Breast epithelium (tissue), 4 donors: ENCODE measurements at places on chromosomes 12 and 14. TPM values are rescaled to one million over a fixed set of nuclear protein-coding genes. Genes with fewer than 3 reads are reported as not detected.

DNA sequence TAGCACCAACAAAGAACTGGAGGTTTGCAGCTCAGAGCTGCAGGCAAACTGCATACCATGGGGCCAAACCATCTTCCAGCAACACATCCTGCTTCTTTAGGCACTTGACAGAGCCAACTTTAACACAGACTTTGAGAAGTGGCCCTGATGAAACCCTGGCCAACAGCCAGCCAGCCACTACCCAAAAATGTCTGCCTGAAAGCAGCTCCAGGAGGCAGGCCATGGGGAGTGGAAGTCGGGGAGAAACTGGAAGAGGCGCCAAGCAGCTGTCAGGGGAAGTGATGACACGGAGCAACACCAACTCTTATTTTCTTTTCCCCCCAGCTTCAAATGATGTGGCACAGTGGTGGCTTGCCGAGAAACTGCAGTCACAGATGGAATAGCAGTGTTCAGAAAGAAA, 110.9 kb upstream of the PLXNC1 start:
- H3K4me1 ChIP-seq, result no peaks in the 10 kb centered on the region
- no peak overlapping the region for H3K4me3 ChIP-seq
- DNase-seq, result no peak
- no peak overlapping the region for H3K27ac ChIP-seq
- H3K27me3 ChIP-seq, result no peaks in the 10 kb centered on the region

- H3K27me3 ChIP-seq, result peaks cover 3% of the 10 kb centered on the region
- no peaks in the 10 kb centered on the region for H3K4me1 ChIP-seq
- peak within 1 kb of the TSS; percentile 50 for H3K27ac ChIP-seq
- no peak for DNase-seq
Observed at GRCh38 chr14:100159094-100159864, at the start of gene DEGS2. Gene DEGS2 (minus strand): TSS chr14:100159645. CDS start chr14:100159587, 58 bp downstream.

DNA sequence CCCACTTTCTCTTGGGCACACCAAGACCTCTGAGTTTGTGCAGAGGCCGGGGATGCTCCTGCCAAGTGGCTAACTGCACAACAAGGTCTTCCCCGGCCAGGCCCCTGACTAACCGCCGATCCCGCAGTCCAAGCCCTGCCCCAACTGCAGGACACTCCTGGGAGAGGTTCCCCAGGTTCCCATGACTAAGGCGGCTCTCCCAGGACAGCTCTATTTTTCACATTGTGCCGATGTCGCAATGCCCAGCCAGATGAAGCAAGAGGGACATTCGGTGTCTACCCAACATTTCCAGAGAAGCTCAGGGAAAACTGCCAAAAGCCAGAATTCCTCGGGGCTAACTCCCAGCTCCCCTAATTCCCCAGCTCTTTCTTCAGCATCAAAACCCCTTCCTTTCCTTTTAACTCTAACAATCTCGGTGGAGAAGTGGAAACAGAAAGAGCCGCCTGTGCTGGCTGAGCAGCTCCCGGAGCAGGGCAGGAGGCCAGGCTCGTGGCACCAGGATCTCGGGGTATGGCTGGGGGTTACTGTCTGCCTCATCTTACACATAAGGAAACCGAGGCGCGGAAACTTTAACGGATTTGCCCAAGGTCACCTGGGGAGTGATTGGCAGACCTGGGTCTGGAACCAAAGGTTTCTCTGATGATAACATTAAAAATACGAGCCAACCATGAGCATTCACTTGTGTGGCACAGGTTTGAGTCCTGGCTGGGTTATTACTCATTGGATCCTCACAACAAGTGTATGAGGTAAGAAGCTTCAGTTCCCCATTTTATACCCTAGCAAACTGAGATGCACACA, 318.2 kb downstream of the BCL11B start:
- H3K27me3 ChIP-seq, result no peaks in the 10 kb centered on the region
- peaks cover 4% of the 10 kb centered on the region for H3K4me1 ChIP-seq
- peak; percentile 86 for DNase-seq
- H3K4me3 ChIP-seq, result peak overlapping the region; percentile 21

GRCh38 chr12:68508576-68508975, 102.1 kb upstream of the RAP1B start:
- H3K4me3 ChIP-seq, result no peak overlapping the region
- no peak for DNase-seq
- H3K4me1 ChIP-seq, result no peaks in the 10 kb centered on the region
- H3K27me3 ChIP-seq, result no peaks in the 10 kb centered on the region
- H3K27ac ChIP-seq, result no peak overlapping the region
- no peaks in the 10 kb centered on the region for H3K36me3 ChIP-seq

DNA sequence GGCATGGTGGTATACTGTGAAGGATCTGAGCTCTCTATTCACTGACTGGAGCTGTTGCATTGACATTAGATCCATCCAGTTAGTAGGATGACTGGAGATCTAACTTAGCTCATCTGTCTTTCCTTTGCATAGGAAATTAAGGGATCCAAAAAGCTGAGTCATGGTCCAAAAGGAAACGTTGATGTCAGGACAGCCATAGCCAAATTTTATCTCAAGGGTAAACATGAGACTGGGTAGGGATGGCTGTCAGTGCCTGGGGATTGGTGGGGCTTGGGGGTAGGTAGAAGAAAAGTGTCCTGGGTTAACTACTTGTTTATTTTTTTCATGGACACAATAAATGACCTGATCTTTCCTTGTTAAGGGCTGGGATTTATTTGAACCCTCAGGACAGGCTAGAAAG, 4.6 kb downstream of the FAM177A1 start:
- H3K4me3 ChIP-seq, result no peak overlapping the region
- no peak for DNase-seq
- no peaks in the 10 kb centered on the region for H3K4me1 ChIP-seq

DNA sequence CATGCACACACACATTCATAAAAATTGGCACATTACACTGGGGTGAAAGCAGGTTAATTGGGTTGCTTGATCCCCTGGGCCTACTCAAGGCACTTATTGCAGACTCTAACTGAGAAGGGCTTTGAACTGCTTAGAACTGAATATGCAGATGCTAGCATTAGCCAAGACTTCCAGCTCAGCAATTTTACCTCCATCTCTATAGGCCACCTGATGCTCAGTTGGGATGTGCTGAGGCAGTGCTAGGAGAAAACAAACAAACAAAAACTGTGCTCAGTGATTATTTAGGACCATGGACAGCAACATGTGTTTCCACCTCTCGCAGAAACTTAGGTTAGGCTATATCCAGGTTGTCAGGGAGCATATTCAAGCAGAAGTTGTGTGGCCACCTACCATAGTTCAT, 124.8 kb upstream of the WSCD2 start:
- no peak overlapping the region for H3K4me3 ChIP-seq
- DNase-seq, result no peak

Gene RNASE3
- total RNA-seq, result not detected

Gene GLS2
- total RNA-seq, result 5.1 TPM

Gene FAM181A
- not detected for total RNA-seq
